ENCODE measurements at places on chromosomes 16 and 17. TPM values are rescaled to one million over a fixed set of nuclear protein-coding genes. Genes with fewer than 3 reads are reported as not detected.

Gene COX6A2
- not detected for total RNA-seq

Gene SCNN1B
- total RNA-seq: not detected

DNA sequence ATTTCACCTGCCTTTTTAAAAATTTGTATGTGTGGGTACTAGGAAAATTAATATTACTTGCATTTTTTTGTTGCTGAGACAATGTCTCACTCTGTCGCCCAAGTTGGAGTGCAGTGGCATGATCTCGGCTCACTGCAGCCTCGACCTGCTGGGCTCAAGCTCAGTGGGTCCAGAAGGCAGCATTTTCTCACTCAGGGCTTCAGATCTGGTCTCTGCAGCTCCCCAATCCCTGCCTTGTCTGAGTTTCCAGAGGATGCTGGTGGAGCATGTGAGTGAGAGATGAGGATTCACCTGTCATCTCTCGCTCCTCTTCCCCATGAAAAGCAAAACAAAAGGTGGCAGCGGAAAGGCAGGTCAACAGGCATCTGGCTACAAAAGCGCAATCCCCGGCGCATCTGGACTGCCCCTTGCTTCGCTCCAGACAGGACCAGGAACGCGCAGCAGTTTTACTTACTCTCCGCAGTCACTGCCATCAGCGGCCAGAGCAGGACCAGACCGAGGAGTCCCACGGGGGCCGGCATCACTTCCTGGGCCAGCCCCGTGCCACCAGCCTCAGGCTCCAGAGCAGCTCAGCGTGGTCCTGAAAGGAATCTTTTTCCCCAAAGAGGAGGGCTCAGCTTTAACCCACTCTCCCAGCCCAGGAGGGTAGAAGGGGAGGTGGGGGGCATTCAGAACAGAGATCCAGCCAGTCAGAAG, 59.9 kb downstream of the LITAF start:
- no peak overlapping the region for H3K27ac ChIP-seq
- no peak for DNase-seq
- no peak overlapping the region for H3K4me3 ChIP-seq
- H3K4me1 ChIP-seq: no peaks in the 10 kb centered on the region
- H3K36me3 ChIP-seq: no peaks in the 10 kb centered on the region

GRCh38 chr16:1745900-1746692, 25.2 kb downstream of the NME3 start:
- no peak overlapping the region for H3K27ac ChIP-seq
- no peaks in the 10 kb centered on the region for H3K36me3 ChIP-seq
- no peak for DNase-seq
- no peak overlapping the region for H3K4me3 ChIP-seq
